ENCODE measurements at places on chromosomes 3 and 15.

- DNase-seq: no peak
These were observed 4.6 kb upstream of the TPRG1 start for GRCh38 chr3:189167027-189167766.

DNA sequence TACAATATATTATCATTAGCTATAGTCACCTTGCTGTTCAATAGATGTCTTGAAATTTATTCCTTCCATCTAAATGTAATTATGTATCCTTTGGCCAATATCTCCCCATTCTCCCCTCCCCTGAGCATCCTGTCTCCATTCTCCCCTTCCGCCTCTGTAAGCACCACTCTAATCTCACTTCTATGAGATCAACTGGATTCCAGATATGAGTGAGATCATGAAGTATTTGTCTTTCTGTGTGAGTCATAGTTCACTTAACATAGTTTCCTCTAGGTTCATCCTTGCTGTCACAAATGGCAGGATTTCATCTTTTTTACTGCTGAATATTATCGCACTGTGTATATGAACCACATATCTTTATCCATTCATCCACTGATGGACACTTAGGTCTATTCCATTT, 148.8 kb upstream of the NDN start:
- no peak for DNase-seq

GRCh38 chr3:152938974-152939636, 104.2 kb downstream of the P2RY1 start:
- DNase-seq: no peak

DNA sequence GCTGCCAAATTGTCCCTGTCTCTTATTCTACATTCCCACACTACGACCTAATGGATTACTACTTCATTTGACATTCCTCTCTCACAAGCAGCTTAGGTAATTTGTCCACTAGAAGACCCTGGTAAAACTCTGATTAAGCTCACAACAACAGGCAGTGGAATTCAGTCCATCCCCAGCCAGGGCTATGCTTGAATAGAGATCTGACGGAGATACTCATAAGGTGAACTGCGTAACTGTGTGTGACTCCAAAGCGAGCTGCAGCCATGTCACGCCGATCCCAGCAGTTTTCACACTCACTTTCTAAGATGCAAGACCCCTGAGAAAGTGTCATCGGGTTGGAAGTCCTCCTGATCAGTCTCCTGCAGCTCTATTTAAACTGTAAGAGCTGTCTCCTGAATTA, 25.7 kb upstream of the ROBO2 start:
- no peak for DNase-seq

DNA sequence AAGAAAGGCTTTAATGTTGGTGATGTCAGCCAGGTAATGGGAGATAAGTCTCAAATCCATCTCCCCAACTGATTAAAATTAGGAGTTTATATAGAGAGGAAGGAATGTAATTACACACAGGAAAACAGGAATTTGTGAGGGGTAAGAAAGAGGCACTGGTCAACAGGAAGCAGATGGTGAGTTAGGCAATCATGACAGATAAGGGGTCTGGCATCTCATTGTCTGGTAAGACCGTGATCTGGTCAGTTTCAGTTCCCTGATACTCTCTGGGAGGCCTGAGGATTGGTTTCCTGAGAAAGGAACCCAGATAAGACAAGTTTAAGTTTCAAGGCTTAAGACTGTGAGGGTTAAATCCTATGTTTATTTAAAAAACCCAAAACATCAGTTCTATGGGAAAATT, 414.7 kb upstream of the ARRDC4 start:
- no peak for DNase-seq

GRCh38 chr15:48006031-48006511, 114.7 kb upstream of the SLC24A5 start:
- no peak for DNase-seq

All from heart right ventricle (tissue), 16 donors.